Stimulated activated CD4-positive, alpha-beta T cell treated with anti-CD3 and anti-CD28 coated beads, Interleukin-4, amount 100 ng/mL, for 48 hours (primary cell): ENCODE measurements at places on chromosomes 11 and 22.

DNA sequence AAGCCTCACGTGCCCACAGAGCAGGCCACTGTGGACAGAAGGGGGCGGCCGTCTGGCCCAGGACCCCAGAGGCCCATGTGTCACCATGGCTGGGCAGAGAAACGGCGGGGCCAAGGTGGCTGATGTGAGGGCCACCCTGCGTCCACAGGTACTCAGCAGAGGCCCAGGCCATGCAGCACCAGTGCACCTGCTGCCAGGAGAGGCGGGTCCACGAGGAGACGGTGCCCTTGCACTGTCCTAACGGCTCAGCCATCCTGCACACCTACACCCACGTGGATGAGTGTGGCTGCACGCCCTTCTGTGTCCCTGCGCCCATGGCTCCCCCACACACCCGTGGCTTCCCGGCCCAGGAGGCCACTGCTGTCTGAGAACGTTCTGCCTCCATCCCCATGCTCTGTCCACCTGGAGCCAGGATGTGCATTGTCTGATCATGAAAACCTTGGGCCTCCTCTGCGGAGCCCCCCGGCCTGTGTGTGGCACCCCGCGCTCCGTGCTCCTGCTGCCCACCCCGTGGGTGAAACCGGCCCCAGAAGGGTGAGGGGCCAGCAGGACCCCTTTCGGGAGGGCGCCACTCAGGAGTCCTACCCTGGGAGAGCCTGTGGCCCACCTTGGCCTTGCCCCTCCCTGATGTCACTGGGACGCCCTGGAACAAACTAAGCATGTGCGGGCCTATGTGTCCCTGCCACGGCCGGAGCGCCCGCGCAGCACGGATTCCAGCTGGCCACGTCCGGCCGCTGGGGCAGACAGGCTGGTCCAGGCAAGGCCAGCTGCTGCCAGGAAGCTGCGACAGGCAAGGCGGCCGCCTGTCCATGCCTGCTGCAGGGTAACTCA, 38.6 kb downstream of the MUC5B start:
- no peak for DNase-seq

- peak; percentile 71 for DNase-seq
Observed at GRCh38 chr11:46352063-46352841, 5.0 kb downstream of the DGKZ start.

GRCh38 chr11:39617971-39618370, 1841.5 kb downstream of the LRRC4C start:
- DNase-seq: no peak

DNA sequence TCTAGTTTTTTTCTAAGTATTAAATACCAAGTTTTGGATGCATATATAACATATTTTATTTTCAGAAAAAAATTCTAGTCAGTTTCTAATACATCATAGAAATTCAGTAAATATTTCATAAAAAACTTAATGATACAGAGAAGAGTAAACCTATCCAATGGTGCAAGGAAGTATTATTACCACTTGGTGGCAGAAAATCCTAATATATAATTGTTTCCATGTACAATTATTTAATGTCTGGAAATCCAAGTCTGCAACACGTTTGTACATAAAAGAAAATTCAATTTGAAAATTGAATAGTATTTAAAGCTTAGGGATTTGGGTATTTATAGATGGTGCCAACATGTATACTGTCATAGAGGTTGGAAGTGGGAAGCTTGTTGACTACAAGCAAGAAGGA, 127.0 kb downstream of the TRPC6 start:
- DNase-seq: no peak

DNA sequence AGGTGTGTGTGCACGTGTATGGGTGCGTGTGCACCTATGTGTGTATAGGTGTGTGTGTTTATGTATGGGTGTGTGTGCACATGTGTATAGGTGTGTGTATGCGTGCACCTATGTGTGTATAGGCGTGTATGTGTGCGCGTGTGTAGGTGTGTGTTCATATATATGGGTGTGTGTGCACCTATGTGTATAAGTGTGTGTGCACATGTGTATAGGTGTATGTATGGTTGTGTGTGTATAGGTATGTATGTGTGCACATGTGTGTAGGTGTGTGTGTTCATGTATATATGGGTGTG, 26.9 kb downstream of the KCNQ1 start:
- no peak for DNase-seq

DNA sequence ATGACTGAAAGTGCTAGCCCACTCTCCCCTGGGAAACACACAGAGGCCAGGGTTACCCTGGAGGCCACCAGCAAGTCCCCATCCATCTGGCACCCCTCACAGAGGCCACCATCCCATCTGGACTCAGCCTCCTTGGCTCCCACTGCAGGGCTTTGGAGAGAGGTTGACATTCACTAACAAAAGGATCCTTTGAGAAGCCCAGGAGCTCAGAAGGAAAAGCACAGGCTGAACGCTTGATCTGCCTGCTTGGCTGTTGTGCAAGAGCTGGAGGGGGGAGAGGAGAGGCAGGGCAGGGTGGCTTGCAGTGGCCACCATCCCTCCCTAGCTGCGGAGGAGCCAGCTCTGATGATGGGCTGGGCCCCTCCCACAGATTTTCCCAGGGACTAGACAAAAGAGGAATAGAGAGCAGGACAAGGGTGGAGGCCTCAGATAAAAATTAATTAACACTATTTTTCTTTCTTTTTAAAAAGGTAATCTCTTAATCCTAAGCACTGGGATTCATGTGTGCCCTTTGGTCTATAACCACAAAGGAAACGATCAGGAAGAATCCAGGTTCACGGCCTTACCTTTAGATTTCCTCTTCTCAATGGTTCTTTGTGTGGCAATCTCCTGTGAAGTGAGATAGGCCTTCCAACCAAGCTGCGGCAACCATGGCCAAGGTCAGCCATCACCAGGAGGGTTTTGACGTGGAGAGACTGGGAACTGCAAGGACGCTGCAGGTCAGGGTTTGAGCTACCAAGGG, 154.7 kb downstream of the BARX2 start:
- no peak for DNase-seq

- no peak for DNase-seq
Observed at GRCh38 chr22:22944268-22944985, 56.8 kb downstream of the IGLL5 start.

GRCh38 chr22:23218867-23219251, 38.5 kb downstream of the BCR start:
- no peak for DNase-seq

DNA sequence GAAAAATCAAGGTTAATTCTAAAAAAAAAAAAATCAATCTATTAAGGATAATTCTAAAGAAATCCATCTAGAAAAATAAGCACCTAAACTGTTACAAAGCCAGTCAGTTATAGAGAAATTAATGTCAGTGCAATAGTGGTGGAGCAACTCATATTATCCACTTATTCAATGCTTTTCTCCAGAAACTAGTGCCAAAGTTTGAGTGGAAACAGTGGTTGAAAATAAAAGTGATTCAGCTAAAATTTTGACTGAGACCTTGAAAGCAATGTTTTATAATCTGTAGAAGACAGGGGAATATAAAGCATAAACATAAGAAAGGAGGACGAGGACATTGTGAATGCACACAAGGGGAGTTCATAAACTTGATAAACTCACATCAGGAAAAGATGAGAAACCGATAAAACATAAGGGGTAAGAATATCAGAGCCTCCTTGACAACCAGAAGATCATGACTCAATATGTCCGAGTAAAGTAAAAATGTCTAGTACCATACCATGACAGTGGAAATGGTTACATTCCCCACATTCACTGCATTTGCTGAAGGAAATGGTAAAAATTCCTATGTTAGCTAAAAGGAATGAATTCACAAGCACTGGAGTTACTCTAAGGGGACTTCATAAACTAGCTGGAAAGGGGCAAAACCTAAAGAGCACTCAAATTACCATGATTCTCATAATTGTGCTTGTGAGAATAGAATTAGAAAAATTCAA, 58.7 kb upstream of the SLC5A12 start:
- DNase-seq: no peak

- DNase-seq: no peak
Observed at GRCh38 chr11:10473371-10473770, 18.3 kb downstream of the AMPD3 start.

- DNase-seq: no peak
Observed at GRCh38 chr22:48511781-48512327, 1315.8 kb downstream of the BRD1 start.

DNA sequence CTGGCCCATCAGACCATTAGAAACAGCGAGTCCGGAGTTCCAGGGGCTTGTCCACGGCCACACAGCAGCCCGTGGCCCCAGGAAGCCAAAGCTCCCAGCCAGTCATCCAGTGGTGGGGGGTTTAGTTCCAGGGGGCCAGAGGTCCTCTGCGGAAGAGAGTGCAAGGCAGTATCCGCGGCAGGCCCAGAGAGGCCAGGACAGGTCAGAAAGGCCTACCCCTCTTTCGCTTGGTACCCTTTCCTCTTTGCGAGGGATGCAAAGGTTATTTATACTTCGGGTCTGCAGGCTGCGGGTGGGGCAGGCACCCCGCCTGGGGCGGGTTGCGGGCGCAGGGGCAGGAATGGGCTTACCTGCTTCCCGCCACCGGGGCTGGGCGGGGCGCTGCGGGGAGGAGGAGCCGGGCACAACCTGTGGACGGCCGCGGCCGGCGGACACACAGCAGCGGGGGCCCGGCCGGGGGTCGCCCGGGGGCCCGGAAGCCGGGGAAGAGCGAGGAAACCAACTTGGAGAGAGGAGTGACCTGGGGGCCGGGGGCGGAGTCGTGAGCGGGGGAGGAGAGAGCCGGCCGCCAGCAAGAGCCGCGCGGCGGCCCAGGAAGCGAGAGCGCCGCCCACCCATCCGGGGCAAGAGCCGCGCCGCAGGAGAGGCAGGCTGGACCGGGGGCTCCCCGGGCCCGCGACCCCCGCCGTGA, at the start of gene SH3BP1:
Gene SH3BP1 (plus strand): TSS at position 600 of the 691 bp plus-strand sequence. CDS start 119 bp downstream, outside the sequence.
- DNase-seq: no peak

DNA sequence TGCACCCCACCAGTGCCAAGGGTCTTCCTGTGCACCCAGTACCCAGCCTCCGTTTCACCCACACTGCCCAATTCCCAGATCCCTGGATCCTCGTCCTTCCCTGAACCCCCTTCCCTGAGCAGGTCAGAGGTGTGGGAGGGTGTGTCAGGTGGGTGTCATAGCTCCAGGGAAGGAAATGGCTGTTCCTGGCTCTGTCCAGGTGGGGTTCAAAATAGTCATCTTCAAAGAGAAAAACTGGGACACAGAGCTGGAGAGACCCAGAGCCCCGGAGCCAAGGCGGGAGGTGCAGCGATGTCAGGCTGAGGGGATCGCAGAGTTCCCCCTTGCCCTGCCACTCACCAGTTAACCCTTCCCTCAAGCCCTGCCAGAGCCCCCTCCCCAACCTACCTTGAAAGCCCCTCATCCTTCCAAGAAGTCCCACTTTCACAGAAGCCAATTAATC, 698 bp downstream of the C1QTNF4 start:
- no peak for DNase-seq

DNA sequence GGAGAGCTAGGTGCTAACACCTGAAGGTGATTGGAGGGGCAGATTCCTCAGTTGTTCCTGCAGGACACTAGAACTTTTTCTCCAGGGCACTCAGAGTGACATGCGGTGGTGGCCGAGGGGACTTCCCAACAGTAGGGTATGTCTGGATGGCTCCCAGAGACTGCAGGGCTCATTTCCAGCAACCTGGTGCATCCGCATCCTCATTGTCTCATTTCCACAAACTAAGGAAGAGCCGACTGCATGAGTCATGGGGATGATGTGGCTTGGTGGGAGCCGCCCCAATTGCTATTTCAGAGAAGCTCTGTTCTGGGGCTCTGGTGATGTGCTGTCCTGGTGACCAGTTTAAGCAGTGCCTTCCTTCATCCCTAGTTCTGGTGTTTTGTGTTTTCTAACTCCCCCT, 2.8 kb upstream of the ROBO4 start:
- no peak for DNase-seq

DNA sequence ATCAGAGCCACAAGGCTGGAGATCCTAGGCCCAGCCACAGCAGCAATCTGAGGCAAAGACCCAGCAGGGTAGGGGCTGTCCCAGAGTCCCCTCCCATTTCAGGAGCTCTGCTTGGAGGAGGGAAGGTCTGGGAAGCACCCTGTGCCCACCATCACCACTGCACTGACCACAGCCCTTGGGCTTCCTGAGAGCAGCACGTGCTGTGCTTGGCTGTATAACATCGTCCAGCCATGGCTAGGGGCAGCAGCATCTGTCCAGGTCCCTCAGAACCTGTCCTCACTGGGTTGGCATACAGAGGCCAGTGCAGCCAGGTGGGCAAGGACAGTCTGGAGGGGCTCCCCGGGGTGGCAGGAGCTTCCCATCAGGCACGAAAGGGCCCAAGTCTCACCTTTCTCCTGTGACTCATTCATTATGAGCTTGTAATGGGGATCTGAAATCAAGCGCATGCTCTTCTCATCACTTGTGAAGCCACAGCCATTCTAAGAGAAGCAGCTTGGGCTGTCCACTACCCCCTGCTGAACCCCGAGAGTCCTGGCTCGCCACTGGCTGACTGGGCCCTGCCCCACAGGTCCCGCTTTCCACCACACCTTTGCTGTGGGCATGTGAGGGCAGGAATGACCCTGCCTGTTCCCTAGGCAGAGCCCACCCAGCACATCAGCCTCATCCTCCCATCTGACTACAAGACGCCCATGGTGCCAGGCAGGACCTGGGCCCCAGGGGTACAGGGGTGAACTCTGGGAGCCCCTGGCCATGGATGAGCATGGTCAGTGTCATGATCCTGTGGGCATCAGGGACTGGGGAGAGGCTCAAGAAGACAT, 83.3 kb downstream of the MED15 start:
- DNase-seq: no peak

DNA sequence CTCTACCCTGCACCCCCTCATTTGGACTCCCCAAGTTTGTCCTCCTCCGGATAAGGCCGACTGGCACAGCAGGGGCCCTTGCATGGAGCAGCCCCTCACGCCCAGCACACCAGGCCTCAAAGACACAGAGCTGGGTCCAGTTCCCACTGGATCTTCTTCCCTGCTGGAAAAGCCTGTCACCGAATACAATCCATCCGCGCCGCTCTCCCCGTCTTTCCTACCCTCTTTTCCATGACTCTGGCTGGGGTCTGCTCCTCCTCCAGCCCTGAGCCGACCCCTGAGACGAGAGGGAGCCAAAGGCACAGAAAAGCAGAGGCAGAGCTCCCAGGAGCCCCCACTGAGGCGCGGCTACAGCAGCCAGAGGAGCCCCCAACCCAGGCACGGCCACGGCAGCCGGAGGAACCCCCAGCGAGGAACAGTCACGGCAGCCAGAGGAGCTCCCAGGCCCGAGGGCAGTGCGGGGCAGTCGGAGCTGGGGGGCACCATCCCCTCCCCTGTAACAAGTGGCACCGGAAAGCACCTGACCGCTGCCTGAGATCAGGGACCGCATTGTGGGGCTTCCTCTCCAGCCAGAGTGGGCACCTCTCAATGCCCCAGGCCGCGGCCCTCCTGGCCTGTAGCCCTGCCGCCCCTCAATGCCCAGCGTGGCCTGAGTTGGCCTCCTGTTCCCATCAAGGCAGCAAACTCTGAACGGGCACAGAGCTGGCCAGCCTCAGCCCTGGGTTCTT, 12.0 kb downstream of the ALG12 start:
- no peak for DNase-seq
